ENCODE measurements at places on chromosomes 1 and 21.

- no peak for DNase-seq
These were observed 428.9 kb upstream of the C1orf87 start for GRCh38 chr1:60502506-60502905.

DNA sequence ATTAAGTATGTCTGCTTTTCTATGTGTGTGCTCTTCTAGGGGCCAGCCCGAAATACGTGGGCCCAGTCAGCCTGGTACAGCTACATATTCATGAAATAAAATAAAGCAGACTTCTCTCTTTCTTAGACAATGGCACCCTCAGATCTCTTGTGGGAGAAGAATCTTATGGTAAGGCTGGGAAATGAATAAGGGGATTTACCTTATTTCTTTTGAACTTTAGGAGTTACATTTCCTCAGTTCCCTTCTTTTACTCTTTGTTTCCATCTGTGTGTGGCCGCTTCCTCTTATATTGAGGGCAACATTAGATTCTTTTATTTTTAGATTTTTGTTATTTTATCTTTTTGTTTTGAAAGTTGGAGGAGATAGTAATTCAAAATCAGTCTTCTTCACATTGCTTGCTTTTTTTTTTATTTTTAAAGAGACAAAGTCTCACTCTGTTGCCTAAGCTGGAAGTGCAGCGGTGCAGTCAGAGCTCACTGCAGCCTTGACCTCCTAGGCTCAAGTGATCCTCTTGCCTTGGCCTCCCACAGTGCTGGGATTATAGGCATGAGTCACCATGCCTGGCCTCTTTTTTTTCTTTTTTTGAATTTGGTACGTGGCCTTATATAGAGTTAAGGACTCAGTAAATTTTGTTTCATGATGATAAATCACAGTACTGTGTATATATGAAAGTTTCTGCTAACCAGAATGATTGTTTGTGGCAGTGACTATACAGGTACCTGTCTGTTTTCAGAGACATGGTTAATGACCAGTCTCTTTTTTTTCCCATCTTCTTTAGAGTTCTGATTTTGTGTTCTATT is 9.1 kb downstream of the LAMC1 start:
- DNase-seq = no peak

GRCh38 chr1:117128323-117129079 is 7.0 kb upstream of the TRIM45 start:
- no peak for DNase-seq

DNA sequence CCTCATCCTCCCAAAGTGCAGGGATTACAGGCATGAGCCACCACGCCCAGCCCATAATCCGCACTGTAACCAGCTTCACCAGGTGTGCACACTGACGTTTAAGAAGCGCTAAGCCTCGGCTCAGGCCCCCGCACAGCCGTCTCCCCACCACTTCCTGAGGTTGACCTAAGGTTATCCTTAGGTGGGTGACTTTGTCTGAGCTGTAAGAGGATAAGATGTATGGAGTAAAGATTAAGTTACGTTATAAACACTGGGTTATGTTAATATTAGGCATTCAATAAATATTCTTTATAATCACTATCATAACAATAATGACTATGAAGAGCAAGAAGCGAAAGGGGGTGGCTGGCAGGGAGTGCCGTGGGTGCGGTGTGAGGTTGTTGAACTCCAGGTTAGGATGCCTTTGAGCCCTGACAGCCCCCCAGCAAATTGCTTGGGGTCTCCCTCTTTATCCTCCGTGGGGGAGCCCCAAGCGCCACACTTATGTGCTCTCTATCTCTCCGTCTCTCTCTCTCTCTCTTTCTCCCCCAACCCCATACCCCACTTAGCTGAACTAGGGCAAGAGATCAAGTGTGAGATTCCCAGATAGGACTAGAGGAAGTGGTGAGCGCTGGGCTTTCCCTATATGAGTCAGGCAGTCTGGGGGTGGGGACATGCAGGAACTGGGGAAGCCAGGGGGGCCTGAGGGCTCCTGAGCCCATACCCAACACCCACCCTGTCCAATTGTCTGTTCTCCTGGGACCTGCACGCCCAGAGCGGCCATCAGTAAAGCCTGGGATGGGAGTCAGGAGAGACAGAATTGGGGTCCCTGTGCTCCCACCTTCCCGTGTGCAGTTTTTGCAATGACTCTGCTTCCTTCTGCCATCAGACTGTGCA is 7.6 kb downstream of the EFHD2 start:
- DNase-seq = peak; percentile 59

DNA sequence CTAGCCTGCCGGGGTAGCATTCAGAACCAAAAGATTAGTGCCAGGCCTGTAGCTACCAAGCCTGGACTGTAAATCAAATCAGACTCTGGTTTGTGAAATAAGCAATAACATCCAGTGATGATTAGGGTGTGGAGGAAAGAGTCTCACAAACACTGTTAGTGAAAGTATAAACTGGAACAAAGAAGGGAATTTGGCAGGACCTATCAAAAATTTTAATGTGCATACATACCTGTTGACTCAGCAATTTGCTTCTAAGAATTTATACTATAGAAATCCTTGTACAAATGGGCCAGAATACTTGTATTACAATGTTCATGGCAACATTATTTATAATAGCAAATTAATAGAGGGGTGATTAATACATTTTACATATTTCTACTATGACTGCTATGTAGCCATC is 109.8 kb upstream of the WARS2 start:
- no peak for DNase-seq

DNA sequence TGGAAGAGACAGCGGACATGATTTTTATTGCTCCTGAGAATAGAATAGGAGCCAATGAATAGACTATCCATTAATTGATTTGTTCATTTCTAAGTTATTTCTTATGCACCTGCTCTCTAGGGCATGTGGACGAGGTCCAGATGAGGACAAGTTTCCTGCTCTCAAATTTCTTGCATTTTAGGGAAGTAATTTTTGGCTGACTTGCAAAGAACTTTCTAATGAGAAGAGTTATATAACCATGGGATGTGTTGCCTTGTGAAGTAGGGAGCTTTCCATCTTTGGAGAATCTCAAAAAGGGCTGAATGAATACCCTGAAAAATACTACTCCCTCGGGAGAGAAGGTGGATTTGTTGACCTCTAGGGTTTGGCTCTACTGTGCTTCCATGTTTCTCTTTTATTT is 243.0 kb downstream of the KIF26B start:
- no peak for DNase-seq

GRCh38 chr1:3900969-3901529 is 977 bp upstream of the C1orf174 start:
- DNase-seq = peak; percentile 77

- no peak for DNase-seq
These were observed 4.8 kb upstream of the RPE65 start for GRCh38 chr1:68454534-68454933.

DNA sequence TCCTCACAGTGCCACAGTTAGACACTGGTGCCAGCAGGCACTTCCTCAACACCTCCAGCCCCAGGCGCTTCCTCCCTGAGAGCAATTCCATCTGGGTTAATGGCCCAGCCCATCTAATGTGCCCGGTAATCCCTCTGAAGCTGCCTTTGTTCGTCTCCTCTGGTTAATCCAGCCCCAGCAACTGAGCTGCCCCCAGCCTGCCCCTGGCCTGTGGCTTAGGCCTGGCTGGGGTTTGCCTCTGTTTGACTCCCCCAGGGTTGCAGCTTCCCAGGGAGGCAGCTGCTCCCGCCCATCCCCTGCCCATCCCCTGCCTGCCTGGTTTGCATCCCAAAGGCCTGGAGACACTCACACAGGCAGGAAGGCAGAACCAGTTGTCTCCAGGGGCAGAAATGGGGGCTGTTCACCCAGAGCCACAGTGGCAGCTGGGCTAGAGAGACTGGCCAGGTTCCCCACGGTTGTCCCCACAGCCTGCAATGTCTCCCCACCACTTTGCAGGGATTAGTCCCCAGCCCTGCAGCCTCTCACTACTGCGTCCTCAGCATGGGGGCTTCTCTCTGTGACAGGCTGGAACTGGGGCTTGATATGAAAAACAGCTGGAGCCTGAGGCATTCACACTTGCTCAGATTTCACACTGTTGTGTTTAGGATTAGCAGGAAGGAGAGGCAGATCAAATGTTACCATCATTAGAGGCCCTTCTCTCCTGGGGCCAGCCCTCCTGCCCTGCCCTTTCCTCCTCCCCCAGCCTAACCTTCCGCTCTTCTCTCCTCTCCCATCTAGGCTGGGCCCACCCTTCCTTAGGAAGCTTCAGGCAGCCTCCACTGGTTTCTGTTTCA is 120.2 kb downstream of the TLR5 start:
- DNase-seq = no peak

GRCh38 chr1:220226752-220227151 is 45.5 kb downstream of the RAB3GAP2 start:
- no peak for DNase-seq
